ENCODE measurements at places on chromosomes 16 and 17.

- no peak for DNase-seq
Measured at GRCh38 chr16:47057630-47057993, 84.1 kb upstream of the DNAJA2 start.

DNA sequence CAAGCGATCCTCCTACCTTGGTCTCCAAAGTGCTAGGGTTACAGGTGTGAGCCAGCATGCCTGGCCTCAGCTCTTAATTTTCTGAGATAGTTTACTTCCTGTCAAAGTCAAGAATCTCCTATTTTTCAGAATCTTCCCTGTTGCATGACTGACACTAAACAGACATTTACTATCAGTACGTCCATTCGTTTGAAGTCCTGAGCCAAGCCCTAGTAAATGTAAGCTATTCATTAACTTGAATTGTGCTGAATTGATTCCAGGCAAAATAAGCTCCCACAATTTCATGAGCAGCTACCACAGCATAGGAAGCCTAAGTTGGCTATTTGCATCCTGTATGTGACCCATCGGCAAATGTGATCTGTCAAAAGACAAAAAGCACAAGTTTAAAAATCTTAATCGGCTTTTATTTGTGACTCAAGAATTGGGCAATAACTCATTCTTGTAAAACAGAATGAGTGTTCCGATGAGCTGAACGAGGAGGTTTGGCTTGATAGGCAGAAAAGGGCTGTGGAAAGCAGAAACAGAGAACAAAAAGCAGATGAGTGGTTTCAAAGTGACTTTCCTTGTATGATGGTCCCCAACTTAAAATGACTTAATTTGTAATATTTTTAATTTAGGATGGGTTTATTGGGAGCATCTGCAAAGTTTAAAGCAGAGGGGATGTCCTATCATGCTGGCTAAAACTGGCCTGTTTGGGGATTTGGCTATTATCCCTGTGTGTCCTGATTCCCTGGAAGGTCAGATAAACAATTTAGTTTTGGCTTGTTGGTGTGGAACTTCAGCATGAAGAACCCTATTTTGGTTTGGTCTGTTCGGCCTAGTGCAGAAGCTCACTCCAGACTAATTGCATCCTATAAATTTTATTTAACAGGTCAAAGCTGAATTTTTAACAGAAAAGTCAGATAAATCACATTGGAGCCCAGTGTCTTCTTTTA lies 14.2 kb downstream of the RNF112 start:
- DNase-seq = no peak

DNA sequence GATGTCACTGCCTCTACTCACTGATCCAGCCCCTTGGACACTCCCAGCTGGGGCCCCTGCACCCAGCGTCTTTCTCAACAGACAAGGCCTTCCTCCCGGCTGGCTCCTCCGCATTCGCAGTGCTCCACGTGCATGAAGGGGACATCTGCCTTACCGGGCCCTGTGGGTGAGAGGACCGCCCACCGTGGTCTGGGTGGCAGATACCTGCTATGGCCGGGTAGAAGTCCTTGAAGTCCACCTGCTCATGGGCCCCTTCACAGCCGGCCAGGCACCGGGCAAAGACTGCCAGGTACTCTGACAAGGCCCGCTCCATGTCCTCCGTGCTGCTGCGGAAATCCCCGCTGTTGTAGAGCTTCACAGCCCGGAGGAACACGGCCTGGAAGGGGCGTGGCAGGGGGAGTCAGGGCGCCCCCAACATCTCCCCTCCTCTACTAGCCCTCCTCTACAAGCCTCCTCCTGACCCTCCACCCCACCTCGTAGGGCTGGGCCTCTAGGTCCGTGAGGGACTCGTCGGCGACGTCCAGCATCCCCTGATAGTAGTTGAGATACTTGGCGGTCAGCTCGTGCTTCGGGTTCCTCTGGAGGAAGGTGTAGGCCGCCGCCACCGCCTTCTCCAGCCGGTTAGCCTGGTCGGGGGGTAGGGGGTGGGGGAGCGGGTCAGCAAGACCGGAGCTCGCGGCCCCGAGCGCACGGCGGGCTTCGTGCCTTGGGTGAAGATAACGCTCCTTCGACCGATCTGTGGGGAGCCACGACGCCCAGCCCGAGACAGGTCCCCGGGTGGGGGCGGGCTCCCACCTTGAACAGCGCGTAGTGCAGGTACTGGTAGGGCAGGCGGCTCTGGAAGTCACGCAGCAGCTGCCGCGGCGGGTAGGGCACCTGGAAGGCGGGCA lies 845 bp downstream of the P3H4 start:
- no peak for DNase-seq

DNA sequence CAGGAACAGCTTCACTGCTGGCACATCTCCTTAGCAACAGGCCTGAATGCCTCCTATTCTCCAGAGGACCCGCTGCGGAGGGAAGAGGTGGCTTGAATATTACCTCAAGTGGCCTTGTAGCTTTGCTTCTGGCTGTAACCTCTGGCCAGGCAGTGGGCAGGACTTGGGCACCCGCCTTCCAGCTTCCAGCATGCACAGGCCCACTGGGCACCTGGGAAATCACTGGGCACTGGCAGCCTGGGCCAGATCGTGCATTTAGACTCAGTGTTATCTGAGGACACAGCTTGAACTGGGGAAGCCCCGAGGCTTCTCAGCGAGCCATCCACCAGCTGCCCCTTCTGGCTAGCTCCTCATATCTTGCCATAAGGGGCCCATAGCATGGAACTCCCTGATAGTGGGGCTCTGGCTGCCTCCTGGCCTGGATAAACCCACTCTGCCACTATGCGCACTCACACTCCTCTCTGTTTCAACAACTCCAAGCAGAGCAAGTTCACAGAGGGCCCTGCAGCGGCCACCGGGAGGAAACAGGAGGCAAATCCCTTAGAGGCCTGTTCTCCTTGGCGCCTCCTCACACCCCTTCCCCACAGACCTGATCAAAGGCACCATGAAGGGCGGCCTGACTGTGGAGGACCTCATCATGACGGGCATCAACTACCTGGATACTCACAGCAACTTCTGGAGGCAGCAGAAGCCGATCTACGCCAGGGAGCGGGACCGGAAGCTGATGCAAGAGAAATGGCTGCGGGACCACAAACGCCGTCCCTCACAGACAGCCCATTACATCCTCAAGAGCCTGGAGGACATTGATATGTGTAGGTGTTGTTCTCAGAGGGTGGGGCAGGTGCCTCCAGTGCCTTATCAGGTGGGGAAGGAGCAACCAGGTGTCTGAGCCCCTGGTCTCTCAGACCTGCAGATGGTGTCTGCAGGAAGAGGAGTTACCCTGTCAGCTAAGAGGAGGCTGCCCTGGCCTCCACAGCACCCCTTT lies 7.8 kb downstream of the ODAD4 start:
- DNase-seq = no peak

- no peak for DNase-seq
Measured at GRCh38 chr16:85363881-85364280, 249.2 kb upstream of the GSE1 start.

DNA sequence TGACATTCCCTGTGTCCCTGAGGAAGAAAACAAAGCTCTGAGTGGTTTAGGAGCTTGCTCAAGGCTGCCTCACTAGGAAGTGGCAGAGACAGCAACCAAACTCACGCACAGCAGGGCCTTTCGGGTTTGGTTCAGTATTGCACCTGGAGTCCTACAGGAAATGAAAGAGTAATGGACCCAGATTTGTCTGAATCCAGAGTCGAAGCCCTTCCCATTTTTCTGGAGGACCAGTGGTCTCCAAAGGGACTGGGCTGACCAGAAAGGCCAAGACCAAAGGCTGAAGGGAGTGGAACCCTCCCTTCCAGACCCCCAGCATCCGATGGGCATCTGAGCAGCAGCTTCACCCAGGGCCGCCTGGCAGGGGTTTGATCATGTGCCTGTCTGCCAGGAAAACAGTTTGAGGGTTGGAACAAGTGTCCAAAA lies 85.5 kb upstream of the RPL38 start:
- DNase-seq = no peak

DNA sequence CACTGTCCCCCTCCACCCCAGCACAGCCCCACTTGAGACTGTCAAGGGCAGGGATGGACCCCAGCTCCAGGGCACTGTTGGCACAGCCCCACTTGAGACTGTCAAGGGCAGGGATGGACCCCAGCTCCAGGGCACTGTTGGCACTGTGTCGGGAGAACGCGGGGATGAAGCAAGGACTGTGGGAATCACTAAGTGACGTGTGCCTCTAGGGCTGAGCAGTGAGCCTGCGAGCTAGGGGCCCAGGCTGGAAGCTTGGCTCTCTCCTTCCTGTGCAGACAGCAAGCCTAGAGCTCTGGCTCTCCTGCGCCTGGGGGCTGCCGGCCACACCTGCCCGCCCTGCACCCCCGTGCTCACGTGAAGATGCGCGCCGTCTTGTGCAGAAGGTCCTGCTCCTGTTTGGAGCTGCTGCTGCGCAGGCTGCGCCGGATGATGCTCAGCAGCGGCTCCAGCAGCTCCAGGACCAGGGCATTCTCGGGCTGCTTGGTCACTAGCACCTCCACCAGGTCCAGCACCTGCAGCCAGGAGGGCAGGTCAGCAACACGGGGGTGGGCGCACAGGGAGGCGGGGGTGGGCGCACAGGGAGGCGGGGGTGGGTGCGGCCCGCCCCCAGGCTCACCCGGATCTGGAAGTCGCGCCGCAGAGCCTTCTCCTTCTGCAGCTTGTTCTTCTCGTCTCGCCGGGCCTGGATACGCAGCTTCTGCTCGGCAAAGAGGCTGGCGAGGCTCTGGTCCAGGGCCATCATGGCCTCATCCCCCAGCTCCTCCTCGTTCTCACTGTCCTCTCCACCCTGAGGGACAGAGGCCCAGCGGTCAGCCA lies 10.8 kb downstream of the MYBBP1A start:
- no peak for DNase-seq

GRCh38 chr16:88965411-88965810 lies 11.6 kb downstream of the CBFA2T3 start:
- DNase-seq = no peak

GRCh38 chr17:45246861-45247428 lies 14.9 kb downstream of the SPATA32 start:
- no peak for DNase-seq

GRCh38 chr17:63679214-63679613 lies 20.7 kb downstream of the LIMD2 start:
- DNase-seq = no peak

DNA sequence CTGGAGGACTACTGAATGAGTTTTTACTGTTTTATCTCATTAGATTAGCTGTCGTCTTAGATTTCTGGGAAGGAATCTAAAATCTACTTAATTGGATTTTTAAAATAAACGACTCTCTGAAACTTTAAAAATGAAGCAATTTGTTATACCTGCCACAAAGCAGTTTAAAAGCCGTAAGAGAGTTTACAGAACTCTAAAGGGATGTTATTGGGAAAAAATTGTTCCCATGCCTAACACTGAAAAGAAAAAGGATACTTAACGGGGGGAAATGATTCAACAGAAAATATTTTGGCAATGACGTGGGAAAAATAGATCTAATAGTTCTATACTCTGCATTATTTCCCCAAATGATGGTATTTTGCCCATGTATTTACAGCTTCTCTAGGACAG lies 27.0 kb downstream of the ARHGAP17 start:
- DNase-seq = no peak

DNA sequence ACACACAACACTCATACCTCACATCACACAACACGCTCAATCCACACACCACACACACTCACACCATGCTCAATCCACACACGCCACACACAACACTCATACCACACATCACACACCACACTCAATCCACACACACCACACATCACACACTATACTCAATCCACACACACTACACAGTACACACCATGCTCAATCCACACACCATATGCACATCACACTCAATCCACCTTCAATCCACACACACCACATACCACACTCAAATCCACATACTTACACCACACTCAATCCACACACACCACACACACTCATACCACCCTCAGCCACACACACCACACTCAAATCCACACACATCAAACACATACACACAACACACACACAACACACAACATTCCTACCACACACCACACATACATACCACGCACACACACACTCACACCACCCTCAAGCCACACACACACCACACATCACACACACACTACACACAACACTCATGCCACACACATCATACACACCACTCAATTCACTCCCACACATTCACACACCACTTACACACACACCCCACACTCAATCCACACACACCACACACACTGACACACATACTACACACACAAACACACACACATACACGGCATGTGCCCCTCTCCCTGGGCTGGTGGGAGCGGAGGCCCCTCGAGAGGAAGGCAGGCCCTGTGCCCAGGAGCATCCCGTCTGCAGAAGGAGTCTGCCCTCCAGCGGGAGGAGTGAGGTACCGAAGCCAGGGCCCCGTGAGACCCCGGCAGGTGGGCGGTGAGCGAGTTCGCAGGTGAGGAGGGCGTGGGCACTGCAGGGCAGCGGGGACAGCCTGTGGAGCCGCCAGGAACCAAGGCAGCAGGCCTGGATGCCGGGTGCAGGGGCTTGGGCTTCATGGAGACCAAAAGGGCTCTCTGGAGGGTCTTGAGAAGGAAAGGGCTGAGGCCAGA lies 33.1 kb upstream of the RPTOR start:
- DNase-seq = no peak

DNA sequence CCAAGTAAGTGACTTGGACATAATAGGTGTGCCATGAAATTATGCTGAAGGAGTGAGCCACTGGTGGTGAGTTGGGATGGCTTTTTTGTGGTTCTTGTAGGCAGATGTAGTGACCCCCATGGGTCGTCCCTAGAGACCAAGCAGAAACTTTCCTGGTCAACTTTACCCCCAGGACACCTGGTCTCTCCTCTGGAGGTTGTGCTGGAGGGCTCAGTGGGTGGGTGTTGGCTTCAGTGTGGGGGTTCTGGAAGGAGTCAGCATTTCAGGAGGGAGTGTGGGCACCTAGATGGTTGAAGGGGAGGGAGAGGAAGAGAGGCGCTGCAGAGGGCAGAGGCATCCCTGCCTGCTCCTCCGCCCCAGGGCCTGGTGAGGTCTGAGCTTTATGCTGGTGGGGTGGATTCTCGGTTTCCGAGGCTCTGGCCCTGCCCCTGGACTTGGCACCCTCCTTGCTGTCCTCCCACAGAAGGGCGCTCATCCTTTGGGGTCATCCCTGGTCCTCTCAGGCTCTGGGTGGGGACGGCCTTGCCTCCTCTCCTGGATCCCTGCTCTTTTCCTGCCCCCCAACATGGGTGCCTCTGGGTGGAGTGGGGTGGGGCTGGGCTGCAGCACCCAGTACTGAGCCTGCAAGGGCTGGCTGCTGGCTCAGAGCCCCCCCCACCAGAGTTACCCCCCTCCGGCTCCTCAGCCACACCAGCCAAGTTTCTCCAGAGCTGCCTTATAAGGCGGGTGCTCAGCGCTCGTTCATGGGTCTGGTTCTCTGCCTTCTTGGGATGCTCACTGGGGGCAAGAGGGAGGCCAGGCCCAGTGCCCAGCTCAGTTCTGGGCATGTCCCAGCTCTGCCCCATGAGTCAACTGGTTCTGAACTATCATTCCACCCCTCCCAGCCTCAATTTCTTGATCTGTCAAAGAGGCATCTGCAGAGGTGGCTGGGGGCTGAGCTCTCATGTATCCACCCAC lies 266.8 kb downstream of the SEC14L1 start:
- DNase-seq = no peak

- DNase-seq = no peak
Measured at GRCh38 chr16:65634291-65634690, 512.4 kb upstream of the CDH11 start.

DNA sequence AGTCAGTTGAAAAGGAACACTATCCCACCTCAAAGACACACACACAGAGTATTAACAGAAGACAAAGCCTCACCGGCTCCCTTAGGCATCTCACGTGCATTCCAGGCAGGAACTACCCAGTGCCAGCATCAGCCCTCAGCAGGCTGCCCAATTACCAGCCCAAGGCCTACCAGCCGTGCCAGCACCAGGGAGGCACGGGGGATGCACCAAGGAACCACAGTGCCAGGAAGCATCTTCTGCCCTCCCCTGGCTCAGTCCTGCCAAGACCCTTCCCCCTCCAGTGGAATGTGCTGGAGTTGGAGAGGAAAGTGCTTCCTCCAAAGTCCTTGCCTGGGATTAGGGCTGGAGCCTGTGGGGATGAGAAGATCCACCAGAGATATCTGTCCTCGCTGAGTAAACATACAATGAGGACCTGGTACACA lies 11.0 kb upstream of the KRT19 start:
- no peak for DNase-seq
